ENCODE measurements at places on chromosomes 2 and 18.

- no peak for DNase-seq
These were observed 17.2 kb upstream of the IL37 start for GRCh38 chr2:112893752-112894151.

- no peak for DNase-seq
These were observed 87.3 kb downstream of the MALT1 start for GRCh38 chr18:58758606-58759005.

GRCh38 chr2:67397143-67397986, at the start of gene ETAA1:
ETAA1 (plus strand) TSS chr2:67397333; CDS start chr2:67397449, 116 bp downstream.
- DNase-seq, result peak; percentile 86

DNA sequence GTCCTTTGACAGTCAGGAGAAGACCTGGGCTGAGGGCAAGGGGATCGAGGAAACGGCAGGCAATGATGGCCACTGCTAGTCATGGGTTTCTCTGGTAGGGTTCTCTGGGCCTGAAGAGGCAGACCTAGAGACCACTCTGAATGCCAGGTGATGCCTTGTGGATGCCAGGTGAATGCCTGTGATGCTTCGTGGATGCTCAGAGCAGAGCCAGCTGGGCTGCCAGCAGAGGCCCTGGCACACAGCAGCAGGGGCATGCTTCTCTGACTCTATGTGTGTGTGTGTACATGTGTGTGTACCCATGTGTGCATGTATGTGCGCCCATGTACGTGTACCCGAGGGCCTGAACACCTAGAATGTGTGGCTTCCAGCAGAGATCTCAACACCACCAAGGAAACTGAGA, 172.0 kb downstream of the TNS1 start:
- no peak for DNase-seq

- no peak for DNase-seq
These were observed 55.1 kb upstream of the EML4 start for GRCh38 chr2:42114091-42114490.

- DNase-seq, result no peak
These were observed 38.4 kb upstream of the DTNB start for GRCh38 chr2:25711675-25712354.

GRCh38 chr18:54783139-54783538, 45.1 kb upstream of the RAB27B start:
- DNase-seq, result no peak

- no peak for DNase-seq
These were observed 102.7 kb upstream of the PELI1 start for GRCh38 chr2:64246962-64247361.

DNA sequence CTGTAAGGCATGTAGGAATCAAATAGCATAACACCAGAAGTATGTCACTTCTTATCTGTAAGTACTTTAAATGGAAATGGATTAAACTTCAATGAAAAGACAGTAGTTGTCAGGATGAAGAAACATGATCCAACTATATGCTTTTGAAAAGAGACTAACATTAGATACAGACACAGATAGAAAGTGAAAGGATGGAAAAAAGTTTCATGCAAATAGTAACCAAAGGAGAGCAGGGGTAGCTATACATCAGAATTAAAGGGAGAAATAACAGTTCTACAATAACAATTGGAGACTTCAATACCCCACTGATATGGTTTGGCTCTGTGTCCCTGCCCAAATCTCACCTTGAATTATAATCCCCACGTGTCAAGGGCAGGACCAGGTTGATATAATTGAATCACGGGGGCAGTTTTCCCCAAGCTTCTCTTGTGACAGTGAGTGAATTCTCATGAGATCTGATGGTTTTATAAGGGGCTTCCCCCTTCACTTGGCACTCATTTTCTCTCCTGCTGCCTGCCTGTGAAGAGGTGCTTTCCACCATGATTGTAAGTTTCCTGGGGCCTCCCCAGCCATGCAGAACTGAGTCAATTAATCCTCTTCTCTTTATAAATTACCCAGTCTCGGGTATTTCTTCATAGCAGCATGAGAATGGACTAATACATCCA, 205.4 kb upstream of the CDH2 start:
- DNase-seq, result no peak

DNA sequence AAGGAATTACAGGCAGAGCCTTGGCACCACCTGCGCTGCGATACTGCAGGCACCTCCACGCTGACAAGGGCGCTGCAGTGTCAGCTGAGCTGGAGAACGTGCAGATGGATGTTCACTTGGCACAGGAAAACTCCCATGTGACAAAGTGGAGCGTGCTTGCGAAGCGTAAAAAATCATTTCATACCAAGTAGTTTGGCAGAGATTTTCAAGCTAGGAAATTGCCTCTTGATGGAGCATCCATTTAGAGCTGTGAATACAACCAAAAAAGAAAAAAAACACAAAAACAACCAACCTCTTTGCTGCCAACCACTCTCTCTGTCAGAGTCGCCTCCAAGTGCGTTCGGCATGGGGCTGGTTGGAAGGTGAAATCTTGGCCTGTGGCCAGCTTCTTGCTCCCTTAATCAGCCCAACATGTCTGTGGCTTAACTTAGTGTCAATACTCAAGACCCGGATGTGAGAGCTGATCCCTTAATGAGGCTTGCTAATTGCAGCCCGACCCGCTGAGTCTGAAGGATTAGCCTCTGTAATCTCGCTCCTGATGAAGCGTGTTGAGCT, 38.1 kb downstream of the ACOXL start:
- DNase-seq, result peak; percentile 61

- no peak for DNase-seq
These were observed 214.1 kb downstream of the RDH14 start for GRCh38 chr2:18346344-18346743.
